ENCODE measurements at places on chromosomes 2 and 18.

DNA sequence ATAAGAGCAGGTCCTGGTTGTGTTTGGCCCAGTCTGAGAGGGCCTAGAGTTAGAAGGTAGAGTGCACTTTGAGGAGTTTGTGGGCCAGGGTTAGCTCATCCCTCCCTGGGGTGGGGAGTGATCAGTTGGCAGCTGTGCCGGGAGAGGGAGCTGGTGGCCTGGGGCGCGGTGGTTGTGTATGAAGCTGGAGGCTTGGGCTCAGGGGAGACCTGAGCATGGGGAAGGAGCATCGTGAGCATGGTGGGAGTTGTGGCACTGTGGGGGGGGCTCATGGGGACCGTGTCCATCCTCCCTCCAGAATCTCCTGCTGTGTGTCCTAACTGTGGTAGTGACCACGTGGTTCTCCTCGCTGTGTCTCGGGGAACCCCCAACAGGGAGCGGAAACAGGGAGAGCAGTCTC, 13.6 kb downstream of the STK11IP start:
- DNase-seq = no peak

GRCh38 chr2:14547830-14548229, 84.7 kb upstream of the LRATD1 start:
- no peak for DNase-seq

- no peak for DNase-seq
These were observed 143.5 kb downstream of the INSIG2 start for GRCh38 chr2:118231759-118232158.

- DNase-seq = no peak
These were observed 235.0 kb downstream of the IRS1 start for GRCh38 chr2:226564667-226565066.

DNA sequence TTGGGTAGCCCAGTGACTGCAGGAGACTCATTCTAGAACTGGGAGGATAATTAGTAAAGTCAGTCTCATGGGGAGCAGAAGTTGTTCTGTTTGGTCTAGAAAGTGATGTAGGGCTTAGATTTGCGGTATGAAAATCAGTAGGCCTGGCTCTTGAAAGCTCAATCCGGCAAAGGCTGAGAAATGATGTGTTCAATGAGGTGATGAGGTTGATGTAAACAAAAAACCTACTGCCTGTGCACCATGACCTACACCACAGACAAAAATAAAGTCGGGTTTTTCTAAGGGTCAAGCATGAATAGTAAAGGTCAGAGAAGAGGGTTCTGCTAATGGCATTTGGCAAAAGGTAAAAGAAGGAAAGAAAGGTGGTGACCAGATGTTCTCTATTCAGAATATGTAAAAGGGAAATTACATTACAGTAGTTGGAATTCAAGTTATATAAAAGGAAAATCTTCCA, 80.8 kb upstream of the COL5A2 start:
- DNase-seq = no peak

DNA sequence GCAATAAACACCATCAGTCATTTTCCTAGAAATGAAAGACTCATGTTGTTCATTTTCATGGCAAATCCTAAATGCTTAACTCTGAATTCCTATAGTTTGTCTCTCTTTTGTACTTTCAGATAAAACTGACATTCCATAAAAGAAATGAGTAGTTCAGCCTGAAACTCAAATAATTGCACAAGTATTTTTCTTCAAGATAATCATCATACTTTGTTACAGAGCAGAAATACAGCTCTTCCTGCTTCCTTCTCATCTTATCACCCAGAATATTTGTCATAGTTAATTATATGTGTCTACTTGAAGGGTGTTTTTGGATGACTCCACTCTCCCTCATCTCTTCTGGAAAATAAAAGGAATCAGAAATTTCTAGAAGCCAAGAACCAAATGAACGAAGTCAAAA, 141.1 kb downstream of the HNMT start:
- no peak for DNase-seq

DNA sequence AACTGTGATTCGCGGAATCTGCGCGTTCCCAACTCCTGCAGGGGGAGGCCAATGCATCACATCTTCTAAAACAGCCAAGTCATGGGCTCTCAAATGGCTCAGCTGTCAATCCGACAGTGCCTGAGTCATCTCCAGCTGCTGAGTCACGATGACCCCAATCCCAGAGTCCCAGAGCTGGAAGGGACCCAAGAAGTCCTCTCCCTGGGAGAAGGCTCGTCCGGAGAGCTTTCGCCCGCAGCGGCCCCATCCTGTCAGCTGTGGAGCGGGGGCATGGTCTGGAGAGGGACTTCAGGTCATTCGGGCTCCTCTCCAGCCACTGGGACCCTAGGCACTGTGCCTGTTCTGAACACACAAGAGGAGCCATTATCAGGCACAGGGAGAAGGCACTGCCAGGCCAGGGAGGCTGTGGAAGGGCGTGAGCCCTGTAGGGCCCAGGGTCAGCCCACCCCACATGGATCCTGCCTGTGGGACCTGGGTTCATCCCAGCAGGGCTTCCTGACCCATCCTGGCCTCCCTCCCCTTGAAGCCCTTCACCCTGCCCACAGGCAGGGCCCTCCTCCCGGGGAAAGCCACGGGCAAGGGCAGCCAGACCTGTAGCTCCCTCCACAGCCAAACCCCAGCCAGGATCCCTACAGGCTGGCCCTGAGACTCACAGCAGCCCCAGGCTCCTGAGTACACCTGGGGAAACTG, 47.6 kb upstream of the GPC1 start:
- no peak for DNase-seq

DNA sequence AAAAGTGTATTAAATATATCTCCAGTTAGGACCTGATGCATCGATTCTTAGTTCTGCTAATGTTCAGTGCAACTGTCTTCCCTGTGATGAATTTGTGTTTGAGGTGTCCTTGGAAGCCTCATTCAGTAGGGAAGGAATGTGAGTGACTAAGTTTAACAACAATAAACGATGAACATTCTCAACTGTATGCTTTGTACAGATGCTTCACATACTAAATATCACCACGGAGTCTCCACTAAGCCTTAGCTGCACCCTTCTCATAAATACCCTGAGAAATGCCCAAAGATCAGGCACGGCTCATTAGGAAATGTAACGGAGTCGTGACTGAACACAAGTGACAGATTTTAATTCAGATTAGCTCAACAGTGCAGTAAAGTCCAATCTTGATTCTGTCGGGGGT, 24.4 kb upstream of the AGFG1 start:
- DNase-seq = no peak

DNA sequence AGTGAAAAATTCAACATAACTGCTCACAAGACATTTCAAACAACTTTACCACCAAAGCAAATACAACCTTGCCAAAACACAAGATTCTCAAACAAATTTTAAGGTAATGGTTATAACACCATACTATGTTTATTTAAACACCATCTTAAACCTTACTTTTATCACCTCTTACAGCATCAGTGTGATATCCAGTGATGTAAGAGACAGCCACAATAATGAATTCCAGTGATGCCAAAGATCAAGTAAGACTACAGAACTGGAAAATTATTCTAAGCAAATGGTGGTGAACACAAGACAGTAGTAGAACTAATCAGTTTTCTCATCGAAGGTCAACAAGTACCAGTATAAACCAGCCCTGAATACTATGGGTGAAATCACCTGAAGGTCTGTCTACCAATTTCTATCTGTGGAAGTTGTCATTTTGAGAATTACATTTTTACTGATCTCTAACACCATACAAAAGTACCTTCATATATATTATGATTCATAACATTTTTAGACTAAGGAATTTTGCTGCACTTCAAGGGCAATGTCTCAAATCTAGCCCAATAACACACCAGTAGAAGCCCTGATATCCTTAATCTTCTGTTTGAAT, 146.2 kb downstream of the RBMS1 start:
- DNase-seq = no peak
